ENCODE measurements at places on chromosomes 11 and 22.

DNA sequence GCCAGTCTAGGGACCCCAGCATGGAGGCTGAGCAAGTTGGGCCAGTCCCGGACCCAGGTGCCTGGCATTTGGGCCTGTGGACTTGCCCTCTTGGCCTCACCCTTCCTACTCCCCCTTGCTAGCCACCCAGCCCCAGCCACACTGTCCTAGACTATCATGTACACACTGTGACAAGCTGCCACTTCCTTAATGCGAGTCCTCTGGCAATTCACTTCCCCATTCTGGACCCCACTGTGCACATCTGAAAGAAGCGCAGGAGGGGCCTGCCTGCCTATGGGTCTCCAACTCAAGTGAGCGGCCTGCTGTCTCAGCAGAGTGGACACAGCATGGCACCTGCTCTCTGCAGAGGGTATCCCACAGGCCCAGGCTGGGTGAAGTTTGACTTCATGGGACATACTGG lies 68.5 kb upstream of the LMO1 start:
- no peaks in the 10 kb centered on the region for H3K36me3 ChIP-seq
- no peak overlapping the region for H3K4me3 ChIP-seq
- no peak for DNase-seq
- no peaks in the 10 kb centered on the region for H3K4me1 ChIP-seq

DNA sequence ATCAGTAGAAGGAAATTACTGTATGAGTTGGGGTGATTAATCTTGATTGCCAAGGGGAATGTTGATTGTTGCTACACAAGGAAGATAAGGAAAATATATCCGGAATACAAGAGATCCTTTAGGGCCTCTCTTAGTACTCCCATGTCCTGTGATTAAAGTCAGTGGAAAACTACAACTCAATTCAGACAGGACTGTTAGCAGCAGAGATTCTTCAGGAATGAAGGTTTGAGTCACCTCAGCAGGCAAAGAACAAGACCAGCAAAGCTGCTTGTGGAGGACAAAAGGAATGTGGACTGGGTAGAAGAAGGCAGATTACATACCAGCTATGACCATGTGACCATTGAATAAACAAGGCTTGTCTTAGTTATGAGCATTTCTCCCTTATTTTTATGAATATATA lies 478.2 kb downstream of the BUD13 start:
- no peaks in the 10 kb centered on the region for H3K27me3 ChIP-seq
- no peak overlapping the region for H3K4me3 ChIP-seq
- no peak overlapping the region for H3K27ac ChIP-seq
- DNase-seq, result no peak

- no peaks in the 10 kb centered on the region for H3K36me3 ChIP-seq
- H3K27me3 ChIP-seq, result no peaks in the 10 kb centered on the region
- DNase-seq, result no peak
Measured at GRCh38 chr11:67332081-67332691, 21.2 kb downstream of the POLD4 start.

DNA sequence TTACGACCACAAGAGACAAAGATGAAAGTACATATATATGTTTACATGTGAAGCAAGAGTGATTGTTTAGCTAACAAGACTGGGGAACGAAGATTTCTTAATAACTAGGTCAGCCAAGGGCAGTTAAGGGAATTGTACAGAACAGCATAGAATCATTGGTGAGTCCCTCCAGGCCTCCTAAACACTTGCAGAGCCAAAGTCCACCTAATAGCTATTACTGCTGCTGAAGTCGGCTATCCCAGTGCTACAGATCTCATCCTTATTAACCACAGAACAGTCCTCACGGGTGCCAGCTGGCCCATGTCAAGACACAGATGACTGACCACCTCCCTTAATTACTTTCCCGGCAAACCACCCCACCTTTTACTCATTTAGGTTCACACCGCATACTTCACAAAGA lies 68.5 kb upstream of the OPCML start:
- H3K4me3 ChIP-seq, result no peak overlapping the region
- H3K36me3 ChIP-seq, result no peaks in the 10 kb centered on the region
- no peak overlapping the region for H3K27ac ChIP-seq
- no peaks in the 10 kb centered on the region for H3K4me1 ChIP-seq

GRCh38 chr11:114163830-114164401 lies 104.4 kb downstream of the ZBTB16 start:
- H3K4me3 ChIP-seq, result no peak overlapping the region
- no peaks in the 10 kb centered on the region for H3K36me3 ChIP-seq
- no peaks in the 10 kb centered on the region for H3K27me3 ChIP-seq
- H3K4me1 ChIP-seq, result peaks cover 54% of the 10 kb centered on the region
